Kidney (tissue), 22 donors: ENCODE measurements at places on chromosomes 12 and 14.

GRCh38 chr12:57025196-57025595, 8.9 kb upstream of the TAC3 start:
- DNase-seq, result no peak

DNA sequence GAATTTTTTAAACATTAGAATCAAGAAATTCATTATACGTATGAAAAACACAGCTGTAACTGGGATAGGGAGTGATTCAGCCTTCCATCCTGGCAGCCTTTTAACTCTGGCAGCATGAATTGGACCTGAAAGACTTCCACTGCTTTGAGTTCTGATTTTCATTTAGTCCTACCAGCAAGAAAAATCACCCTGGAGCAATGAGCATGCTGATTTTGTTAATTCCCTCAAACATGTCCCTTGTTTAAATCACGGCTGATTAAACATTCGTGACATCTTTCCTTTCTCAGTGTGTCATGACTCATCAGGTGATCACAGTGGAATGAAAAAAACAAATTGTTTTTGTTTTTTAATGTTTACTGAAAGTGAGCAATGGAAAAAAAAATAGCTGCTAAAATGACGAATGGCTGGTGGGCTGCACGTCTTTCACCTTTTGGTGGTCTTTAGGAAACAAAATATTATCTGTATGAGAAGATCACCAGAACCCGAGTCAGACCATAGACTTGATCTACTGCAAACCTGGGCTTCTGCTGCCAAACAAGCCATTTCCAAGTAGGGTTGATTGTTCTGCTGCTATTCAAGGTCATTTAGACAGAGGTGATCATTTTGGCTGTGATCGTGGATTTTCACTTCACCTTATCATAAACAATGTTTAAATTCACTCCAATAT, 67.0 kb upstream of the CAND1 start:
- no peak for DNase-seq

DNA sequence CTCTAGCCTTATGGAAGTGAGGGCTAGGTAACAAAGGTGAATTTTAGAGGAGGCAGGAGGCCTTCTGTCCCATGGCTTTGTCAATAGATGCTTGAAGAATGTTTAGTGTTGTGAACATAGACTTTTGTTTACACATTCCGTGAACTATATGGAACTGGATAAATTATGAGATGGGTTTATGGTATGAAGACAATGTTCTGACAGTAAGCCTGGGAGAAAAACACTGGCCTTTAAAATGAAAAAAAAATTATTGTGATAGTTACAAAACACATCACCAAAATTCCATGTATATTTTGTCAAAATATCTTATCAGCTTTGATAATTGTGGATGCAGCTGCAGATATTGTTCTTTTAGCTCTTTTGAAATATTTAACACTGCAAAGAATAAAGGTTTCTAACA, 251.5 kb upstream of the DCN start:
- no peak for DNase-seq

- DNase-seq, result no peak
Observed at GRCh38 chr12:54059668-54060067, 6.0 kb downstream of the HOXC4 start.

GRCh38 chr12:65460063-65460462, 181.6 kb downstream of the MSRB3 start:
- peak; percentile 62 for DNase-seq

DNA sequence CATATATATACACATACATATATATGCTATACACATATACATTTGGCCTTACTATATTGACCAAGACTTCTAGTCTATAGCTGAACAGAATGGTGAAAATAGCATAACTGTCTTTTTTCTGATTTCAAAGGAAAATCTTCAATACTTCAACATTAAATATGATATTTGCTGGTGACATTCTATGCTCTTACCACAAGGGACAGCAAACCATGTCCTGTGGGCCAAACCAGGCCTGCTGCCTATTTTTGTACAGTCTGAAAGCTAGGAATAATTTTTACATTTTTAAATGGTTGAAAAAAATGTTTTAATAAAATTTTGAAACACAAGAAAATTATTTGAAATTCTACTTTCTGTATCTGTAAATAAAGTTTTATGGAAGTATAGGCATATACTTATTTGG, 63.6 kb downstream of the EML5 start:
- no peak for DNase-seq

DNA sequence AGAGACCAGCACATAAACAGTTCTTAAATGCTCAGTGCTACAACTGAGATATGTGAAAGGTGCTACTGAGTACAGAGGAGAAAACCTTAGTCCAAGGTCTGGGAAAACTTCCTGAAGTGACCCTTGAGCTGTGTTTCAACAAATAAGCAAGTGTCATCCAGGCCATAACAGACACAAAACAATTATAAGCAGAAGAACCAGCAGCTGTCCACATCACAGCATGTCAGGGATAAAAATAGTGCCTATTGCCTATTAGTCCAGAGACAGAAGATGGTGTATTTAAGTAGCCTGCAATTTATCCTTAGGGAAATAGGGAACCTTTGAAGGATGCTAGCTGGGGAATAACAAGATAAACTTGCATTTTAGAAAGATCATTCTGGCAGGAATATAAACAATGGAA, 237.8 kb downstream of the SPTSSA start:
- DNase-seq, result no peak

DNA sequence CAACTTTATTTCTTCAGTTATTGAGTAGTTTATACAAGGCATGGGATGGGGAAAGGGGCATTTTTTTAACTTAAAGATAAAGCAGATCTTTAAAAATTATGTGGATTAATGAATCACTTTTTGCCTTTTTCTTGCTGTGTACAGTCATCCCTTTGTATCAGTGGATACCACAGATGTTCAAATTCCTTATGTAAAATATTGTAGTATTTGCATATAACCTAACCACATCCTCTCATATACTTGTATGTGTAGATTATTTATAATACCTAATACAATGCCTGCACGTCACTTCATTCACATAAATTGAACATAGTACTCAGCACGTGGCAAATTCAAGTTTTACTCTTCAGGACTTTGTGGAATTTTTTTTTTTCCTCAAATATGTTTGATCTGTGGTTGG, 66.5 kb upstream of the MON2 start:
- no peak for DNase-seq

- DNase-seq, result no peak
Observed at GRCh38 chr14:102966681-102967505, 44.4 kb downstream of the AMN start.

DNA sequence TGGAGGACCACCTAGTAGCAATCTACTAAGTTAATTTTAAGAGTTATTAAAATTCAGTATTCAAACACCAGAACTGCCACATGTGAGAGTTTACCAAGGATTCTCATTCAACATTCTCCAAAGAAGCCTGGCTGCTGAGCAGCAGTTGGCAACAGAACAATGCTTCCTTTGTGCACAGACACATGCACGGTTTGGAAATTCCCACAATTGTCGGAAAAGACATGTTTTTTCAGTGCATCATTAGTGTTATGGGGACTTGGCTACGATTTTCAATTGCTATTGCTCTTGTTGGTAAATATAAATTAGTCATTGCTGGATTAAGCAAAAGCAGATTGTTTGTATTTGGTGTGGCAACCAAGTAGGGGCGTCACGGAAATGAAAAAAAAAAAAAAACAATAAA, 22.2 kb downstream of the ST8SIA1 start:
- no peak for DNase-seq

DNA sequence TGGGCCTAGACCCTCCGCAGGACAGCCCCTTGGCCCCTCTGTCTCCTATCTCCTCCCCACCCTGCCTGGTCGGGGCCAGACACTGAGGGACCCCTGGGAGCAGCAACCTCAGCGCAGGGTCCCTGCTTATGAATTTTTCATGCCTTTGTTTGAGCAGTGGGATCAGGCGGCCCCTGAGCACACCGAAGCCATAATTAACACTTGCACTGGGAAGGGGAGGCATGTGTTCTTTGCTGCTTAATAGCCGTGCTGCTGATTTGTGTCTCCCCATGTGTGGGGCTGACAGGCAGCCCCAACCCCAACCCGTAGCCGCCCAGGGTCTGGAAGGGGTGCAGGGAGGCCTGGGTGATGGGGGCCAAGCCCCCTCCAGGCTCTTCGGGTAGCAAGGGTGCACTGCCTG, 52.7 kb downstream of the FBRSL1 start:
- no peak for DNase-seq

DNA sequence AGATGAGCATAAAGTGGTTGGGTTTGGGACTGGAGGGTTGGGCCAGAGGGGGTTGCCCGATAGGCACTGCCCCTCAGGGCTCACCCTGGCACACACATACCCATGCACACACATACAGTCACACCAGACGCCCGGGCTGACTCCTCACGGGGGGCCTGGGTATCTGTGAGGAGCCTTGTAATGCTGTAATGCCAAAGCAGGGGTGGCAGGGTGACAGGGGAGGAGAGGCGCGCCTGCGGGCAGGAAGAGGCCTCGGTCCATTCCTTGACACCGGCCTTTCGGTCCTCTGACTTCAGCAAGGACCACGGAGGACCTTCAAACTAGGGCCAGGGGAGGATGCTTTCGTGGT, 375 bp downstream of the FAIM2 start:
- DNase-seq, result no peak

GRCh38 chr14:74846968-74847665, 28.8 kb downstream of the PROX2 start:
- DNase-seq, result no peak
